ENCODE measurements at places on chromosomes 6 and 20.

GRCh38 chr20:52539891-52540290 is 348.3 kb upstream of the ZFP64 start:
- DNase-seq: no peak

DNA sequence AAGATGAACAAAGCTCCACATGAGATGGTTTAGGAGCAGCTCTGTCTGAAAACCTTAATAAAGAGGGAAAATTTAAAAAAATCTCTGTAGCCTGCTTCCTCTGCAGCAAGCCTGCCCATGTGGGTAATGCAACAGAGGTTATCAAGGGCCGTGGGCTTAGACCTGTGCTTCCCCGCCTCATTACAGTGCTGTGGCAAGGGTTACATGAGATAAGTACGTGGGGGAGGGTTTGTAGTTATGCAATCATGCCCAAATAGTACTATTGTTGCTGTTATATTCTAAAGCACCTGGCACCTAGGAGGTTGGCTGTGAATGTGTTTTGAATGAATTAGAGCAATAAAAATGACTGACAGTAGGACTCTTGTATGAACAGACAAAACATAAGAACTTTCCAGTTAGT is 68.3 kb downstream of the PKHD1 start:
- no peak for DNase-seq

DNA sequence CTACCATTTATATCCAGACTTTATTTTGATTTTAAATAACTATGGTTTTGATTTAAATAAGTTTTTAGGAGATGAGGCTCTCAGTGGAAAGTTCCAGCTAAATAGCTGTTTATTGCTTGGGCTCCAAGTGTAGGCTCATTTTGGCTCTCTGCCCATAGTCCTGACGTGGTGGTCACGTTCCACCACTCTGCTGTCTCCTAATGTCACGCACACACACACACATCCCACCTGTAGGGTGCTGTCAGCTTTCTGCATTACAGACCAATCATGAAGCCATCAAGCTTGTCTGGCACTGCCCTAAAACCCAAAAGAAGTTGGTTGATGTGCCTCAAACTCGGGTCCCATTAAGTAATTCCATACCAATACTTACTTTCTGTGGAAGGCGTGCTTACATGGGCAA is 45.4 kb downstream of the PANK2 start:
- no peak for DNase-seq

DNA sequence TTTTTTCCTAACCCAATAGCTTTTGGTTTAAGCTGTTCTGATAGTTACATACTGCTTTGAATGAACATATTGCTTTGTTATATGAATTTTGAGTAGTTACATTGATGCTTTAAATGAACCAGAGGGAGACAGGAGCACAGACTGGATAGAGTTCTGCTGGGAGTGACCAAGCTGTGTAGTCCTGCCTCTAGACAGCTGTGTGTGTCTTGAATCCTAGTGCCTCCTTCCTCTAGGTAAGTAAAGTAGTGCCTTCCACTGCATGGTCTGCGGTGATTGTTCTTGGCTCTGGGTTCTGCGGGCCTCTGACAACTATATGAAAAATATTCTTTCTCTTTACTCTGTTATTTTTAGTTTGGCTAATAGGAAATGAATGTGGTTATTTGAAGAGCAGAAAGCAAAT is 46.0 kb upstream of the ADGRG6 start:
- DNase-seq: no peak

- DNase-seq: no peak
Measured at GRCh38 chr6:169185692-169186485, 67.8 kb downstream of the THBS2 start.

DNA sequence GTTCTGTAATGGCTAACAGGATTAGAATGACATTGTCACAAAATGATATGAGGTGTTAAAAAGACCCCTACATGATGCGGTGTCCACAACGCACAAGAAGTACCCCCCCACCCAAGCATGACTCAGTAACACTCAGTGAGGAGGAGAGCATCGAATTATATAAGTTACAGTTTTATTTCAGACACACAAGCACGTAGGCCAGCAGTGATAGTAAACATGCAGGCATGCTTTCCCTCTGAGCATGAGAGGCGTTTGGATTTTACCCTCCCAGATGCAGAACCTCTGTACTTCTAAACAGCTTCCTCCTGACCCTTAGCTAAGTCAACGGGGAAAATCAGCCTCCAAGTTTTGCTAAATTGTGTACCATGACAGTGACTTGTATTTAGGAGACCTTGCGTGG is 23.9 kb downstream of the GNAS start:
- DNase-seq: no peak
